ENCODE measurements at places on chromosomes 2 and 18.

DNA sequence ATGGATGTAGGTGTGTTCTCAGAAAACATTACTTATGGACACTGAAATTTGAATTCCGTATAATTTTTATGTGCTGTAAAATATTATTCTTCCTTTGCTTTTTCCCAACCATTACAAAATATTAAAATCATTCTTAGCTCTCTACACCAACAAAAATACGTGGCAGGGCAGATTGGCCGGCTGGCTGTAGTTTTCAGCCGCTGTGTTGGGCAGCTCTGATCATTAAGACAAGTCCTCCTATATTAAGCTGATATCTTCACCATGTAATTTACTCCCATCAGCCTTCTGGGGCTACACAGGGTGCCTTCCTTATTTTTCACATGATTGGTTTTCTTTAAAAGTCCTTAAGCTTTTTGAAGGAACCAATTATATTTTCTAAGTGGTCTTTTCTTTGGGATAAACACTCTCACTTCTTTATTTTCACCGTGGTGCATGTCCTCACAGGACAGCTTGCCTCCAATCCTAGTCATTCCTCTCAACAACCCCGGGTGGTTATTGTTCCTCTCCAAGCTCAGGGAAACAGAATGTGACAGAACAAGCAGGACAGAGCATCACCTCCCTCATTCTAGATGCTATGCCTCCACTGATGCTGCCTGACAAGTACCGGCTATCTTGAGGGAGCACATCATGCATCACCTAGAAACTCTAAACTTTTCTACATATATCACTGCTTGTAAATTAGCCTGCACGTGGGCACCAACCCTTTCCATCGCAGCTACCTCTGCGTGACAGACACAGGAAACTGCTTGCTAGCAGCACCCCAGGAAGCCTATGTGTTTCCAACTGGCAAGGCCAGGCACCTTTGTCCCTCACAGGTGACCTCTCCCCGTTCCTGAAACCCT is 362.3 kb downstream of the MYCN start:
- no peak for DNase-seq

- DNase-seq, result no peak
Observed at GRCh38 chr2:28615706-28616105, 119.8 kb downstream of the PLB1 start.

- DNase-seq, result no peak
Observed at GRCh38 chr2:88489181-88489580, 36.7 kb upstream of the FOXI3 start.

GRCh38 chr2:186575302-186575701 is 14.6 kb upstream of the ITGAV start:
- no peak for DNase-seq

GRCh38 chr2:221896505-221897151 is 324.5 kb upstream of the EPHA4 start:
- no peak for DNase-seq

DNA sequence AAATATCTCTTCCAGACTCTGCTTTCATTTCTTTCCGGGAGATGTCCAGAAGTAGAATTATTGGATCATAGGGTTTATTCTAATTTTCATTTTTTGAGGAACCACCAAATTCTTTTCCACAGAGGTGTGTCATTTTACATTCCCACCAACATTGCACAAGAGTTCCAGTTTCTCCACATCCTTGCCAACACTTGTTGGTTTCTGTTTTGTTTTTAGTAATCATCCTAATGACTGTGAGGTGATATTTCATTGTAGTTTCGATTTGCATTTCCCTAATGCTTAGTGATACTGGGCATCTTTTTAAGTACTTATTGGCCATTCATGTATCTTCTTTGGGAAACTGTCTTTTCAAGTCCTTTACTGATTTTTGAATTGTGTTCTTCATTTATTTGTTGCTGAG is 513.1 kb downstream of the PARD3B start:
- DNase-seq, result no peak

GRCh38 chr2:129766374-129766993 is 213.0 kb upstream of the RAB6C start:
- DNase-seq, result no peak

- no peak for DNase-seq
Observed at GRCh38 chr2:141630407-141630930, 500.3 kb downstream of the LRP1B start.

DNA sequence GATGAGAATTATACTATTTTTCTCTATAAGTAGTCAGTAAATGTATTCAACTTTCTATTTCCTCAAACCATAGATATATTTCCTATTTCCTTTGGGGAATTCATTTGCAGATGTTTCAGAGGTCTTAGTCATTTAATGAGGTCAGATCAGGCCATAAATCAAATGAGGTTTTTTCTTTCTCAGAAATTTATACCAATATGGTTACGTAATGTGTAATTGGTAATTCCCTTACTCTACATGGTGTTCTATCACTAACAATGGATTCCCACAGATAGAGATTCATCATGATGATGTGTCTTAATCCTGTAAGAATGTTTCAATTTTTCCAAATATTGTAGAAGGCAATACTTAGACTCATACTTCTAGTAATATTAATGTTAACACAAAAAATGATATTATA is 108.0 kb downstream of the DPP4 start:
- DNase-seq, result no peak

DNA sequence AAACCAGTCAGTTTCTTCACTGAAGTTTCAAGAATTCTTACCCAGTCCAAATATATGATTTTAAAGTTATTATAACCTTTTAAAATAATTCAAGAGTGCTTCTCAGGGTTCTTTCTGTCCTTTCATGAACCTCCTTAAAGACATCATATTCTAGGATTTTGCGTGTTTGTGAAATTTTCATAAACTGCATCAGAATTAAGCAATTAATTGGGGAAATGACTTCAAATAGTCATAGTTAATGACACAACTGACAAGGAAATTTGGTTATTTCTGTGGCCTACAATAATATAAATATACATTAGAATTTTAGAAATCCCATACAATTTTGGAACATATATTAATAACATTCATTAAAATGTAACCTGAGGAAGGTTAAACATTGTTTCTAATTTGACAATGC is 10.5 kb downstream of the CYP27A1 start:
- DNase-seq, result no peak

All from sigmoid colon (tissue), 7 donors.